ENCODE measurements at places on chromosomes 16 and 17. TPM values are rescaled to one million over a fixed set of nuclear protein-coding genes. Genes with fewer than 3 reads are reported as not detected.

DNA sequence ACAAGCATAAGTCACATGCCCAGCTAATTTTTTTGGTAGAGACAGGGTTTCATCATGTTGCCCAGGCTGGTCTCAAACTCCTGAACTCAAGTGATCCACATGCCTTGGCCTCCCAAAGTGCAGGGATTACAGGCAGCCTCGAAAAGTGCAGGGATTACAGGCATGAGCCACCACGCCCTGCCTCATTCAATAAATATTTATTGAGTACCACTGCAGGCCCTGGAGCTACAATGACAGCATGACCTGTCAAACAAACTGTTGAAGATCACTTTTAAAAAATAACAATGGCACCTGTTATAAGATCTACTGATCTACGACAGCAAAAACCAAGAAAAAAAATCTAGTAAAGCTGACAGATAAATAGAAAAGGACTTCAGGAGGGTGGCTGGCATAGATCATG, 76.3 kb downstream of the CEP95 start:
- DNase-seq: no peak
- H3K36me3 ChIP-seq: peaks cover 26% of the 10 kb centered on the region
- peaks cover 20% of the 10 kb centered on the region for H3K4me1 ChIP-seq
- H3K27me3 ChIP-seq: no peaks in the 10 kb centered on the region

DNA sequence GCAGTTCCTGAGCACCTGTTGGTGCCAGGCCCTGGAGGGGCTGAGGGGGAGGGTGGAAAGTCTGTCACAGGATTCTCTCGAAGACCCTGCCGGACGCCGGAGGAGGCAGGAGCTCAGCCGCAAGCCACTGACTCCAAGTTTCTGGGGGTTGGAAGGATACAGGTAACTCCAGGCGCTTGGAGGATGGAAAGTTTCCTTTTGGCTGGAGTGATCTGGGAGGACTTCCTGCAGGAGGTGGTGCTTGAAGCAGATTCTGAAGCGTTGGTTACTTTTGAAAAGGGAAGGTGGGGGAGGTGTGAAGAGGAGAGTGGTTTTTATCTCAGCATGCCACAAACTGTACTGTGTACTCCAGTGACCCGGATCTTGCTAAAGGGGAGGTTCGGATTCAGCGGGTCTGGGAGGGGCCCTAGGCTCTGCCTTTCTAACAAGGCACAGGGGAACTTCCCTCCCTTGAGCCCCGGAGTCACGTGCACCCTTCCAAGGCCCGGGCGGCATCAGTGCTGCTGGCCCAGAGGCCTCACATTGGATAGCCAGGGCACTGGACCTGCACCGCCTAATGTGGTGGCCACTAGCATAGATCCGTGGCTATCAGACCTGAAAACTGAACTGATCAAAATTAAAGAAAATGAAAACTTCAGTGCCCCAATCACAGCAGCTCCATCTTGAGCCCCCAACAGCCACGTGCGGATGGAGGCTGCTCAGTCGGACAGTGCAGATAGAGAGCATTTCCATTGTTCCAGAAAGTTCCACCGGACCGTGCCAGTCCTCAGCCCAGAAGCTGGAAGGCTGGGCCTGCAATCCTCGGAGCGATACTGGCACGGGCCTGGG, 42.2 kb upstream of the GSE1 start:
- peak overlapping the region; percentile 91 for H3K27ac ChIP-seq
- peak; percentile 83 for DNase-seq
- no peaks in the 10 kb centered on the region for H3K27me3 ChIP-seq
- no peaks in the 10 kb centered on the region for H3K36me3 ChIP-seq
- H3K4me1 ChIP-seq: peaks cover 55% of the 10 kb centered on the region

DNA sequence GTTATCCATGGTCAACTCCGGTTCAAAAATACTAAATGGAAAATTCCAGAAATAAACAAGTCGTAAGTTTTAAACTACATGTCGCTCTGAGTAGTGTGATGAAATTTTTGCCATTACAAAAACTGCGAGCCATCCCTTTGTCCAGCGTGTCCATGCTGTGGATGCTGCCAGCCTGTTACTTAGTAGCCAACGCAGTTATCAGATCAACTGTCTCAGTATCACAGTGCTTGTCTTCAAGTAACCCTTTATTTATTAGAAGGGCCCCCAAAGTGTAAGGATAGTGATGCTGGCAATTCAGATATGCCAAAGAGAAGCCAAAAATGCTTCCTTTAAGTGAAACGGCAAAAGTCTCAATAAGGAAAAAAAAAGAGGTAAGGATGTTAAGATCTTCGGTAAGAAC, 23.9 kb downstream of the SNN start:
- H3K27ac ChIP-seq: no peak overlapping the region
- no peaks in the 10 kb centered on the region for H3K27me3 ChIP-seq
- H3K4me3 ChIP-seq: no peak overlapping the region
- peaks cover 35% of the 10 kb centered on the region for H3K4me1 ChIP-seq
- no peak for DNase-seq
- peaks cover 58% of the 10 kb centered on the region for H3K36me3 ChIP-seq

DNA sequence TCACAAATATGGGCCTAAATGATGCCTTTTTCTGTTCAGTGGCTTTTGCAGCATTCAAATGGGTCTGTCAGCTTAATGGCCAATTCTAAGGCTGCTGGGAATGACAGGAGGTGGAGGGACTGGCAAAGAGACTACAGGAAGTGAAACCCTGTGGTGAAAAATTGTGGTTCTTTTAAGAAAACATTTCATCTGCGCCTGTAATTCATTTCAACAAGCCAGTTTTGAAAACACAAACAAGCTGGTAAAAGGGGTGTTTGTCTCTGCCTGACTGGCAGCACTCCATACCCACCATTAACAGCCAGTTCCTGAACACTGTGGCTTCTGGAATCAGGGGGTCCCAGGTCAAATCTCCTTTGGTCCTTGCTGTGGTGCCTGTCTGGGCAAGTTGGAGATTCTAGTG, 3.6 kb upstream of the KDM8 start:
- peak overlapping the region; percentile 91 for H3K27ac ChIP-seq
- DNase-seq: peak; percentile 69
- H3K36me3 ChIP-seq: peaks cover 9% of the 10 kb centered on the region
- H3K4me1 ChIP-seq: peaks cover 59% of the 10 kb centered on the region
- H3K27me3 ChIP-seq: no peaks in the 10 kb centered on the region
- H3K4me3 ChIP-seq: peak overlapping the region; percentile 35

DNA sequence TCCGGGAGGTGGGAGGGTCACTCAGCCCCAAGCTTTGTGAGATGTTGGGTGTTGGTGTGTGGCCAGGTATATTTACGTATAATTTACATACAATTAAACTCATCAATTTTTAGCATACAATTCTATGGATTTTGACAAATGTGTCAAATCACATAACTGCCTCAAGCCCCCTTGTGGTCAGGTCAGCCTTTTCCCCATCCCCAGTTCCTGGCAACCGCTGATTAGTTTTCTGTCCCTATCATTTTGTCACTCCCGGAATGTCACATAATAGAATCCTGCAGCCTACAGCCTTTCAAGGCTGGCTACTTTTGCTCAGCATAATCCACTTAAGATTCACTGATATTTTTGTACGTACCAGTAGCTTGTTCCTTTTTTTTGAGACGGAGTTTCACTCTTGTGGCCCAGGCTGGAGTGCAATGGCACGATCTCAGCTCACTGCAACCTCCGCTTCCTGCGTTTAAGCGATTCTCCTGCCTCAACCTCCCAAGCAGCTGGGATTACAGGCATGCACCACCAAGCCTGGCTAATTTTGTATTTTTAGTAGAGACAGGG, 19.3 kb upstream of the RAI1 start:
- H3K27me3 ChIP-seq: peaks cover 10% of the 10 kb centered on the region
- no peak overlapping the region for H3K27ac ChIP-seq
- H3K4me1 ChIP-seq: peaks cover 19% of the 10 kb centered on the region
- no peak for DNase-seq

- H3K27me3 ChIP-seq: peaks cover 14% of the 10 kb centered on the region
- H3K27ac ChIP-seq: no peak overlapping the region
- DNase-seq: no peak
- H3K4me1 ChIP-seq: no peaks in the 10 kb centered on the region
- no peaks in the 10 kb centered on the region for H3K36me3 ChIP-seq
Observed at GRCh38 chr16:10684511-10685151, 10.1 kb downstream of the TEKT5 start.

- peak overlapping the region; percentile 92 for H3K4me3 ChIP-seq
- DNase-seq: peak; percentile 79
- H3K27me3 ChIP-seq: no peaks in the 10 kb centered on the region
- H3K4me1 ChIP-seq: peaks cover 47% of the 10 kb centered on the region
- peak overlapping the region; percentile 100 for H3K27ac ChIP-seq
- peaks cover 52% of the 10 kb centered on the region for H3K36me3 ChIP-seq
Observed at GRCh38 chr17:76736349-76737081, 616 bp downstream of the SRSF2 start.

DNA sequence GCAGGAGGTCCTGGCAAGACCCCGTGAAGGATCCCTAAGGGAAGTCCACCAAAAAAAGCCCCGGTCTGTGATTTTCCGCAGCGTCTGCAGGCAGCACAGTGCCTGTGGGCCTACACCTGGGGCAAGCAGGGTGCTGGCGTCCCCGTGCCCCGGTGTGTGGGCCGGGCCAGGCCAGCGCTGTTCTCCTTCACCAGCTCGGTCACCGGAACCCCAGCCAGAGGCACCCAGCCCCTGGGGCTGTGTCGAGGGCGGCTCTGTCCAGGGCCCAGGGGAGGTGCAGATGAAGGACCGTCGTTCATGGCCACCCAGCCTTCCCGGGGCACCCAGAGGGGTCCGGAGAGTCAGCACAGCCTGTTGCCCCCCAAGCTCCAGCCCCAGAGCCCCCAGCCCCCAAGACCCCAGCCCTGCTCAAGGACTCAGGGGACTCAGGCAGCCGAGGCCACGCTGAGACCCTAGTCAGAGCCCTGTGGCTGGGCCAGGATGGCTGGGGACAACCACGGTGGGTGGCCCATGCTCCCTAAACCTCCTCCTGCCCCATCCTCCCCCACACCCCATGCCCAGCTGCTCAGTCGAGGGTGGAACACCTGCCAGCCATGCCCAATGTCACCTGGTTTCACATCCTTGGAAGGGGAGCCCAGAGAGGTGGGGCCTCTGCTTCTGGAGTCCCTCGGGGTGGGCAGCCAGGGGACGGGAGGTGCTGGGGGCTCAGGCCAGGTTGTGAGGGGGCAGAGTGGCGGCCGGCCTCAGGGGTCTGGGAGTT, 5.7 kb upstream of the C1QTNF8 start:
- DNase-seq: no peak
- no peaks in the 10 kb centered on the region for H3K4me1 ChIP-seq
- no peak overlapping the region for H3K4me3 ChIP-seq
- H3K27me3 ChIP-seq: no peaks in the 10 kb centered on the region
- H3K27ac ChIP-seq: no peak overlapping the region

GRCh38 chr16:54052271-54052670, 234.3 kb downstream of the IRX3 start:
- no peaks in the 10 kb centered on the region for H3K27me3 ChIP-seq
- H3K36me3 ChIP-seq: no peaks in the 10 kb centered on the region
- no peak overlapping the region for H3K27ac ChIP-seq
- DNase-seq: no peak
- H3K4me1 ChIP-seq: no peaks in the 10 kb centered on the region
- no peak overlapping the region for H3K4me3 ChIP-seq

DNA sequence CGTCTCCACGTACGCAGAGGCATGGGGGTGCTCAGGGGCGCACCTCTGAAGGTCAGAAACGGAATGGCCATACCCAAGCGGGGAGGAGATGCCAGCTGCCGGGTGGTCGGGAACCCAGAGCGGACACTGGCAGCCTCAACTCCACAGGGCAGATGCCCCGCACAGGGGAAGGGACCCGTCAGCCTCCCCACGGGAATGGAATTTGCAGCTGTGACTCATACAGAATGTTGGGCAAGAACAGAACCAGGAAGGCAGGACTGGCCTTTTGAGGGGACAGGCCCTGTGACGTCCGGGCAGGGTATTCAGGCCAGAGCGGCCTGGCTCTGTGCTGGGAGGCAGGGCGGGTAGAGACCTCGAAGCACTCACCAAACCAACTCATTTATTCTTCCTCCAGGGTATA, 7.5 kb downstream of the TK1 start:
- peak overlapping the region; percentile 76 for H3K27ac ChIP-seq
- DNase-seq: no peak
- H3K36me3 ChIP-seq: peaks cover 50% of the 10 kb centered on the region
- peaks cover 58% of the 10 kb centered on the region for H3K4me1 ChIP-seq
- no peaks in the 10 kb centered on the region for H3K27me3 ChIP-seq
- no peak overlapping the region for H3K4me3 ChIP-seq

Gene PRSS21
- 10.3 TPM for total RNA-seq

Gene HP
- not detected for total RNA-seq

Gene HSD17B1
- total RNA-seq: 1.1 TPM

Gene P2RX1
- 0.58 TPM for total RNA-seq

Data from activated CD8-positive, alpha-beta memory T cell treated with anti-CD3 and anti-CD28 coated beads, Interleukin-2, amount 10 ng/mL, durations not matched to agents 7 days and 5 days (primary cell).